ENCODE measurements at places on chromosomes 3 and 15.

DNA sequence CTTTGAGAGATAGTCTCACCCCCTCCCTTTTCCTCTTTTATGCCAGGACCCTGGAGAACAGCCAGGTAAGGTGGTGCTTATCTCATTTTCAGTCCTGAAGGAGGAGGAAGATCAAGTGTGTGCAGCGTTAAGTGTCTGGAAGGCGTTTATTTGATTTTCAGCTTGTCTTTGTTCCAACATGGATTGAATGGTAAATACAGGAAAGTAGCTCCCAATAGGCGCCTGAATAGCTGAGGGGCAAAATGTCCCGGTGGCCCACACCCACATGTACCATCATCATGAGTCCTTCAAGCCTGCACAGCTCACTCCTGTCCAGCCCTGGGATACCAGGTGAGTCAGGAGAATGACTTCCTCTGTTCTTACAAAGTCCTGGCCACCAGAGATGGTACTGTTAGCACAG is 73.5 kb downstream of the CEMIP start:
- peak; percentile 35 for DNase-seq

GRCh38 chr15:98881526-98882520 is 125.8 kb downstream of the PGPEP1L start:
- DNase-seq = peak; percentile 65

- peak; percentile 91 for DNase-seq
Observed at GRCh38 chr3:62601238-62602070, 228.1 kb upstream of the FEZF2 start.

GRCh38 chr3:25690768-25691533 is 26.2 kb upstream of the TOP2B start:
- no peak for DNase-seq

GRCh38 chr15:38878026-38878425 is 313.4 kb upstream of the RASGRP1 start:
- DNase-seq = no peak

- peak; percentile 16 for DNase-seq
Observed at GRCh38 chr3:5071061-5071460, 51.0 kb upstream of the ARL8B start.

- peak; percentile 79 for DNase-seq
Observed at GRCh38 chr3:120561251-120562045, 34.7 kb upstream of the NDUFB4 start.

GRCh38 chr15:101618851-101619614 is 33.1 kb downstream of the TM2D3 start:
- DNase-seq = no peak

DNA sequence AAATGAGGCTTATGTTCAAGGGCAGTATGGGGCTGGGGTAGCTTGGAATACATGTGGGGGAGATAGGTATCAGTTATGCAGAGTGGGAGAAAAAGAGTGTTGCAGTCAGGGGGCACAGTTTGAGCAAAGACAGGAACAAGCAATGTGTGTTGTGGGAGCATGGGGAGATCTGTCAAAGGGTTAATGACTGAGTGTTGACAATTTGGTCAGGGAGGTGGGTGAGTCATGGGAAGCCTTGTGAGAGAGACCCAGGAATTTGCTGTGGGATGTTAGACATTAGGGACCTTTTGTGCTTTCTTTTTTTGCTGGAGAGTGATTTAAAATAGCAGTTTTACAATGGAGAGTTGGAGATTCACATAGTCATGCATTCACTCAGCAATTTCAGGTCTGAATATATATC is 221.6 kb upstream of the NR2E3 start:
- DNase-seq = peak; percentile 73

DNA sequence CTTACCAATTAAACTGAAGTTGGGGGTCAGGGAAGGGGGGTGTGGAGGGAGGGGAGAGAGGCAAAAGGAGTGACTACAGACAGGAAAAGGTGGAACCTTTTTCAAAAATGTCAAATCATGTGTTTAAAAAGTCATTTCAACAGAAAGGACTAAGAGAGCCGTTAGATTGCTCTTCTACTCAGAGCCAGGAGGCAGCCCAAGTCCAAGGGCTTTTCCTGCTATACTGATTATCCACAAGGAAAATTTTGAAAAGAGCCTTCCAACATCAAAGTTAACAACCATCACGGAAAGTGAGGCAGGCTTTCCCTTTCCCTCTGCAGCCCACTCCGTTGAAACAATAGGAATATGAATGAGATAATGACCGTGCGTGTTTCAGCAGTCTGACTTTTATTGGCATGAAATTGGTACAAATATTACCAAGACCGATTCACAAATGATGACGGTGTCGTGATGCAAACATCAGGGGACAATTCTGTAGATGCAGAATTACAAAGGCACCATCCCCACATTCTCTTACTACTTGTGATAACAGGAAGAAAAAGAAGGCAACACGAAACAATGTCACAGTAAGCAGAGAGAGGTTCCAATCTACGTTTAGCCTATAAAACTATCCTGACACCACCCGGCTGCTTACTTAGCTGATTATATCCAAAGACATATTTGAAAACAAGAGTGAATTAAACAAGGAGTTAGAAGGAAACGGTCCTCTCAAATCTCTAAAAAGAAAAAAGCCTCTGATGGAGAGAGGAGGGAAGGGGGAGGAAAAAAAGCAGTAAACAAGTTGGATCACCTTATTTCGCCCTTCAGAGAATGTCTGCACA is 453.7 kb downstream of the FOXP1 start:
- peak; percentile 50 for DNase-seq

DNA sequence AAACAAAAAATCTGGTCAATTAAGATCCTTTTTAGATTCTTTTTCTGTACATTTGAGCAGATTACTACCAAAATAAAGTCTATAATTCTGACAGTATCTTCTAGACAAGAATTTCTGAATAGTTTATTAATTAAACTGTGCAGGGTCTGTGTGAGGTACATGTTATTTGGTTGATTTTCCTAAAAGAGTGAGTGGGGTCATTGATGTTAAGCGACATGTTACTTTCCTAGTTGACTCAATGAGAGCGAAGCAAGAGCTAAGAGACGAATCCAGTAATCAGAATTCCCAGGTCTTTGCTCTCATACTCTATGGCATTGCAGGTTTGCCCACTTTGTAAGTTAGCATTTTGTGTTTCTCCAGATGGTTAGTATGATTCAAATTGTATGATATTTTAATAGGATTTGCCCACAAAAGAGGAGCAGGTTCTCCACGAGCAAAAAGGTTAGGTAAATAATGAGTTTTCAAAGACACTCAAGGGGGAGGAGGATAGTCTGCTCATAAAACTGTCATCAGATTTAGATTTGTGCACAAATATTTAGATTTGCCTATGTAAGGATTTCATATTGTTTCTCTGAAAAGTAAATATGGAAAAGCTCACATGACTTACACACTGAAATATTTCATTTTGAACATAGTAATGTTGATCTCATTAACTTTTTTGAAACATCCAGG is 217.2 kb upstream of the CGNL1 start:
- no peak for DNase-seq
